ENCODE measurements at places on chromosomes 7 and 10.

DNA sequence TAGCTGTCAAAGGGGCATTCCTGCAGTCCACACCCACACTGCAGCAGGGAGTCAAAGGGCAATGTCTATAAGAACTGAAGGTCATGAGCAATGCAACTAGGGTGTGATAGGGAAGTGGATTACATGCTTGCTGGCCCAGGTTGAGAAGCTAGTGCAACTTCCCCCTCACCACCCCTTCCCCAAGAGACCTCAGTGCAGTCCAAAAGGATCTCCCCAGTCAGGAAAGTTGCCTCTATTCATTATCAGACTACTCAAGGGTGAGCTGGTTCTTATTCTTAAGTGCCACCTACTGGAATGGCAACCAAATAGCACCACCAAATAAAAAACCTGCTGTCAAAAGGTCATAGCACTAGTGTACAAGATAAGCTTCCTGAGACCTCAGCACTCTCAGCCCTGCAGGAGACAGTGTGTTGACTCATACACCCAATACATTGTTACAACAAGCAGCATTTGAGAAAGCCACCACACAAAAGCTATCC lies 28.2 kb downstream of the MTERF1 start:
- no peak for DNase-seq

DNA sequence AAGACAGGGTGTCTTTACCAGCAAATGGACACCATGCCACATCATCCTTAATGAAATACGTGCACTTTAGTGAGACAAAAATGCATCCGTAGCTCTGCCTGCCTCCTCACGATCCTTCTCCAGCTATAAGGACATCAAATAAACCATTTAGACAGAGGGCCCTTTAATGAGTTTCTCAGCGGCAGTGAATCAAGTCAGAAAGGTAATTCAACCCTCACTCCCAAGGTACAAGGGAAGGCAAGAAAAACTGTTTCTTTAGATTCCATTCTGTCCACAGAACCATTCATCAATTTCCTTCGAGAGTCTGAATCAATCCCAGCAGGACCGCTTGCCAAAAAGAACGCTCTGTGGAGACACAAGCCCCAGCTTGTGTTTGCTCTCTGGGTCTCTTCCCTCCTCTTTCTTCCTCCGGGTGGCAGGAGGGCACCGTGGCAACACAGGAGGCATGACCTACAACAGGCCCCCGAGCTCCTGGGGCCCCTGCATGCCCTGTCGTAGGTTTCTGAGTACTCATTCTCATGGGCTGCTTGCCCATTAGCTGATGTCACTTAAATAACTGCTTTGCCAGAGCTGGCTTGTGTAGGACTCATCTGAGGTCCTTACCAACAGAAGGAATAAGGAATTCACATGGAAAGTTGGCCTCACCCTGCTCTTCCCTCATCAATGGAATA lies 297.8 kb upstream of the PRKCQ start:
- DNase-seq, result no peak

DNA sequence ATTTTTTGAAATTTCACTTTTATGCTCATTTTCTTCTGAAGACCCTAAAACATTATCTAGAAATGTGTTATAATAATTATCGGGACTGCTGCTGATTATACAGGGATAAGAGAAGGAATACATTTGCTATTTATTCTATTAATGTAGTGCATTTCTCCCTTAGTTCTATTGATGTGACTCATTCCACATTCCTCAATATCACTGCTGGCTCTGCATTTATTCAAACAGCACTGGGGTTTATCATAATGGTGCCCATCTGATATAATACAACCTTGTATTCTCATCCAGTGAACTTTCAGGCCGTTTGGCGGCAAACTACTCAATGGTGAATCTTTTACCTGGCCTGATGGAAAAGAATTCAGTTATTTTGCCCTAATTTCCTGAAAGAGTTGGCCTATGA lies 7.8 kb downstream of the KCND2 start:
- no peak for DNase-seq

GRCh38 chr10:60849217-60849616 lies 70.9 kb downstream of the CDK1 start:
- DNase-seq, result no peak

- DNase-seq, result no peak
Measured at GRCh38 chr7:157268540-157268939, 68.3 kb upstream of the DNAJB6 start.

DNA sequence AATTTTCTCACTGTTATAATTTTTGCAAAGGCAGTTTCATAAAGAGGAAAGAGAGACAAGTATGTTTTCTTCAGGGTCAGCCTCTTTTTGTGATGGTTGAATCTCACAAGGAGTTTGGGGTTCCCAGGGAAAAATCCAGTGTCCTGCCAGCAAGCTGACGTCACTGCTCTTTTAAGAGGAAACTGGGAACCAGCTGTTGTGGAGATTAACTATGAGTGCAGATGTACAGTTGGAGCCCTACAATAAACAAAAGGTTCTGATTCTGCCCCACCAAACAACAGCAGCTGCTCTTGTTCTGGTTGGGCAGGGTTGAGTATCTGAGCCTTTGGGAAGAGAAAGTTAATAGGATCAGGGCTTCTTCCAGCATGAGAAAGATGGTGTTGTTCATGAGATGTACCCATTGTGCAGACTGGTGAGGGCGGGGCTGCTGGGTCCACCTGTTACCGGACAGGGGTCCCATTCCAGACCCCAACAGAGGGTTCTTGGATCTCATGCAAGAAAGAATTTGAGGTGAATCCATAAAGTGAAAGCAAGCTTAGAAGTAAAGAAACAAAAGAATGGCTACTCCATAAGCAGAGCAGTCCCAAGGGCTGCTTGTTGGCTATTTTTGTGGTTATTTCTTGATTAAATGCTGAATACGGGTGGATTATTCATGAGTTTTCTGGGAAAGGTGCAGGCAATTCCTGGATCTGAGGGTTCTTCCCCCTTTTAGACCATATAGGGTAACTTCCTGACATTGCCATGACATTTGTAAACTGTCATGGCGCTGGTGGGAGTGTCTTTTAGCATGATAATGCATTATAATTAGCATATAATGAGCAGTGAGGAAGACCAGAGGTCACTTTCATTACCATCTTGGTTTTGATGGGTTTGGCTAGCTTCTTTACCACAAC lies 12.5 kb downstream of the PRF1 start:
- no peak for DNase-seq

DNA sequence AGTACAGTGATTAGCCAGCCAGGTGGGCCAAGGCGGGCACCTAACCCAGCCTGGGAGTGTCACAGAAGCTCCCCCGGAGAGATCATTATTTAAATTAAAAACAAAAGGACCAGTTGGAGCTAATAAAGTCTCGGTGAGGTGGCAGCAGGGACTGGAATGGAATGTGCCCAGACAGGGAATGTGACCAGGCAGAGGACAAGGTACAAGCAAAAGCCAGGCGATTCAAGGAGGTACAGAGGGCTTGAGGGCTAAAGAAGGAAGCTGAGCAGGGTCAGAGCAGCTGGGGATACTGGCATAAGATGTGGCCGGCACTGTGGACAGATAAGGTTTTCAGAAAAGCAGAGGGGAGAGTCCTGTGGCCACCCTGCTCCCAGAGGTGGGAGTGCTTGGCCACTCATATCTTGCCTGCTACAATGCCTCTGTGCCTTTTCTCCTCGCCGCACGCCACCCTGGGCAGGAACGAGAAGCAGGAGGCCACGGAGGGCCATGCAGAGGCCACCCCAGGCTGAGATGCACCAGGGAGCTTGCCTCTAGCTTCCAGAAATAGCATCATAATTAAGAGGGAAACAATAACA lies 13.2 kb downstream of the TMEM273 start:
- no peak for DNase-seq

GRCh38 chr10:22491480-22491879 lies 146.2 kb downstream of the SPAG6 start:
- DNase-seq, result no peak

DNA sequence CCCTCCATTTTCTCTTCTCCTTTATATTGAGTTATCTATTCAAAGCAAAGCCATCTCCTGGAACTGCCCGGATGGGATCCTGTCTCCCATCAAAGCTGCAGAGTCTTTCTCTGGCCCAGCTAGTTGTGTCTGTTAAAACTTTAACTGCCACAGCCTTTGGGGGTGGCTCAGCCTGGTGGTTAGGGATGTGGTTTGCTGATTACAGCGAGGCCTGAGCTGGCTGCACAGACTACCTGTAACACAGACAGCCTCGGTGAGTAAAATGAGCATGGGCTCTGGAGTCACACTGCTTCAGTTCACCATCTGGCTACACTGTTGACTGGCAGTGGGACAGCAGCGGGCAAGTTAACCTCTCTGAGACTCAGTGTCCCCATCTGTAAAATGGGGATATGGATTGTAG lies 18.4 kb upstream of the HABP2 start:
- DNase-seq, result no peak

DNA sequence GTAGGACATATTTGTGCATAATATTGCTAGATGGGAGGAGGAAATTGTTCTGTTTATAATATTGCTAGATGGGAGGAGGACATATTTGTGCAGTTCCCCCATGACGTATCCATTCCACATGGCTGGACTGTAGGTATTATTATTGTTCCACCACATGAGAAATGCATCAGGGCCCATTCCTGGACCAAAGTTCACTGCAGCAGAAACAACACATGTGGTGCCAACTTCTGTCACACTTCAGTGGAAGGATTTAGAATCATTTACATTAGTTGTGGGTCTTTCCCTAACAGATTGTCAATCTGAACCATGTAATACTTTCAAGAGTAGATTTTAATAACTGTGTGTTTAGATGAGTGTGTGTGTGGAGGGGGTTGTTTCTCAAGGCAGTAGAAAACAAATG lies 32.7 kb upstream of the MACC1 start:
- DNase-seq, result no peak

- no peak for DNase-seq
Measured at GRCh38 chr10:22444219-22444788, 99.0 kb downstream of the SPAG6 start.

- DNase-seq, result no peak
Measured at GRCh38 chr7:123864012-123864411, 19.0 kb downstream of the HYAL4 start.

- no peak for DNase-seq
Measured at GRCh38 chr7:21429786-21430574, 2.1 kb downstream of the SP4 start.

DNA sequence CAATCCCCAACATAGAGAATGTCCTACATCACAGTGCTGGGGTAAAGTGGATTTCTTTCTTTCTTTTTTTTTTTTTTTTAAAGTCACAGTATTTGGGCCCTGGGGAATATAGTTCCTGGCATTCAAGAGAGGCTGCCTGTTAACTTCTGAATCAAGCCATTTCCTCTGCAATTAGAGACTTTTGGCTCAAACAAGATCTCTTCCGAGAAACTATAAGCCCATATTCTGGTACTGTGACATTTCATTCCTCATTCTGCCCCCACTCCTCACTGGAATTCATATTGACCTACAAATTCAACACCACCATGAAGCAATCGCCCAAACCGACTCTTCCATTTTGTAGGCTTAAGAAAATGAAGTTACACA lies 187.4 kb downstream of the PHTF2 start:
- no peak for DNase-seq

GRCh38 chr10:49398986-49399385 lies 3.1 kb upstream of the DRGX start:
- no peak for DNase-seq

GRCh38 chr7:84684836-84685480 lies 490.4 kb upstream of the SEMA3A start:
- DNase-seq, result no peak

DNA sequence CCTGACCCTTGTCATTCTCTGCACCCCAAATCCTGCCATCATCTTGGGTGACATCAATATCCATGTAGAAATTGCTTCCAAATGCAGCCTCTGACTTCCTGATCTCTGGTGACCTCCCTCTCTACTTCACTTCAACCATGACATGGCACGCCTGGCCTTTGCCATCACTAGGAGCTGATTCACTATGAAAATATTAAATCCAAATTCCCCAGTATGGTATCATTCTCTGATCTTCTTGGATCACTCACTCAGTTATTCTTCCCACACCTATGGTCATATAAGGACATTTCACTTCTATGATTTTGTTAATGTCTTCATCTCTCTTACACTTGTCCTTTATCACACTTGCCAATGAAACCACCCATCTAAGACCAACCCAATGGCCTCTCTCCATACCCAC lies 73.7 kb upstream of the ODAD2 start:
- no peak for DNase-seq

DNA sequence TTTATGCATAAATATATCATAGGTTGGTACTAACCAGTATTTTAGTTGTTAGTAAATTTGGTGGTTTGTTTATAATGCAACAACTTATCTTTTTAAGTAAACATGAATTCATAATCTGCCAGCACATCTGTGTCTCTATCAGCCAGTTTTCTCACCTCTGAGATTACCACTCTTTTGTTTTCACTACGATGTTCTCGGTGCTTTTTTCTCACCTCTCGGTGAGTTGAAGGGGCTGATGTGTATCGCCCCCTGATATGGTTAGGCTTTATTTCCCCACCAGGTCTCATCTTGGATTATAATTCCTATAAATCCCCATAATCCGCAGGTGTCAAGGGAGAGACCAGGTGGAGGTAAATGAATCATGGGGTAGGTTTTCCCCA lies 114.1 kb downstream of the CAMK1D start:
- DNase-seq, result no peak

- DNase-seq, result no peak
Measured at GRCh38 chr7:156147756-156148504, 335.7 kb upstream of the SHH start.

GRCh38 chr7:14752301-14752700 lies 150.2 kb downstream of the DGKB start:
- DNase-seq, result no peak

DNA sequence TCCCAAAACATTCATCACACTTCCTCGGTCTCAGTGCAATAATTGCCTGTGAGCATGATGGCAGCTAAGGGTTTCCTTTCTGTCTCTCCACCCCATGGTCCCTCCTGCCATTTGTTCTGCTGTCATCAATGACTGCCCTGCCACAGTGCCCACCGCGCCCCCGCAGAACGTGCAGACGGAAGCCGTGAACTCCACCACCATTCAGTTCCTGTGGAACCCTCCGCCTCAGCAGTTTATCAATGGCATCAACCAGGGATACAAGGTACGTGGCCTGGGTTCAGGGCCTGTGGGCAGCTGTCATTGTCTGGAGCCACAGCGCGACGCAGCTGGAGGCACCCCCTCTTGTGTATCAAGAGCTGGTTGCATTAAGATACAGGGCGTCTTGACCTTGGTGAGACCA lies 632.9 kb upstream of the FOXK1 start:
- no peak for DNase-seq

Measured in fibroblast of skin of left biceps (primary cell).